ENCODE measurements at places on chromosomes 5 and 9.
A peak's percentile ranks its signal among the peaks of the same experiment; 100 is the strongest.

DNA sequence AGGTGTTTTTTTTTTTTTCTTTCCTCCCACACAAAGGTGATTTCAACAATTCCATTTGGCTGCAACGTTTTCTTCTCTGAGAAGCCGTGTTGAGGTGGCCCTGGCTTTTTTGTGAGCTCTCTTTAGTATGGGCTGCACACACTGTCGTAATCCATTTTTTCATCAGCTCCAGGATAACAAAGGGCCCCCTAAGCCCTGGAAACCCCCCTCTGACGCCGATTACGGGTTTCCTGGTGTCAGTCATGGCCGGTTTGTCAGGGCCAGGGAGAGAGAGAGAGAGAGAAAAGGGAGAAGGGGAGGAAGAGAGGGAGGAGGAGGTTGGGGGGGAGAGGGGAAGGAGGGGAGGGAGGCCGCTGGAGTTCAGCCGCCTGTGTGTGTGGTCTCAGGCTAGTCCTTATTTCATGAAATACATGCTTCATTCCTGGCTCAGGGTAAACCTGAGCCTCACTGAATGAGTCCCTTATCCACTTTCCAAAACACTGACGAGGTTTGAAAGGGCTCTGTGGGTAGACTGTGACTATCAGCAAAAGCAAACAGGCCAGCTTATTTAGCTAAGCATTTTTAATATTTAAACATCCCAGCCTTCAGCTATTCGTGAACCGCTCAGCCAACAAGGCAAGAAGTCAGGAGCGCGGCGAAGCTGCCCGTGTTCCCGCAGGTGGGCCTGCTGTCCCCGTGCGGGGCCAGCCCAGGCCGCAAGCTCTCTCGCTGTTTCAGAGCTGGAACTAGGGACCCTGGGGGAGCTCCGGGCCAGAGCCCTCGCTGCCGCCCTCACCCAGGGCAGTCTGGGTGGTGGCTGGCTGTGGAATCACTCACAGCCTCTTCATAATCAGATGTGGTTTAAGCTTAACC is 172.8 kb downstream of the ERCC6L2 start:
- peak; percentile 82 for DNase-seq

- no peak for DNase-seq
These were observed 1147.7 kb upstream of the WWC1 start for GRCh38 chr5:167143716-167144115.

DNA sequence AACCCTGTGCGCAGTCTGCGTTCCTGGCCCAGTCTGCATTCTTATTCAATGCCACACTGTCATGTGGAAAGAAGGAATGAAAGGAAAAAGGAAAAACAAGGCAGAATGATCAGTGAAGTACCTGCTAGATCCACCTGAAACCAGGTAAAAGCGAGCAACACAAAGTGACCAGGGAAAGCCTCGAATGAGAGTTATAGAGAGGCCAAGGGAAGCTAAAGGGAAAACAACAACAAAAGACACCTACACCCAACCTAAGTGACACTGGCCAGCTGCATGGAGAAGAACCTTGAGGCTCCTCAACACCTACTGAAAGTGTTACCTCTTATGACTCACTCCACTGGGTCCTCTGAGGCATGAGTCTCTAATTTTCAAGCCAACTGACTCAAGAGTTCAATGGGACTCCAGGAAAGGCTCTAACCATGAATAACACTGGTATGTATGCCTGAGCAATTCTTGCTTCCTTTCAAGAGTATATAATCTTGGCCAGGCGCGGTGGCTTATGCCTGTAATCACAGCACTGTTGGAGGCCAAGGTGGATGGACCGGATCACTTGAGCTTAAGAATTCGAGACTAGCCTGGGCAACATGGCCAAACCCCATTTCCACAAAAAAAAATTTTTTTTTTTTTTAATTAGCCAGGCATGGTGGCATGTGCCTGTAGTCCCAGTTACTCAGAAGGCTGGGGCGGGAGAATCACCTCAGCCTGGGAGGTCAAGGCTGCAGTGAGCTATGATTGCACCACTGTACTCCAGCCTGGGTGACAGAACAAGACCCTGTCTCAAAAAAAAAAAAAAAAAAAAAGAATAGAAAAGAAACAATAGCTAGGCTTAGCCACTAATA is 29.0 kb downstream of the MTMR12 start:
- DNase-seq, result no peak

DNA sequence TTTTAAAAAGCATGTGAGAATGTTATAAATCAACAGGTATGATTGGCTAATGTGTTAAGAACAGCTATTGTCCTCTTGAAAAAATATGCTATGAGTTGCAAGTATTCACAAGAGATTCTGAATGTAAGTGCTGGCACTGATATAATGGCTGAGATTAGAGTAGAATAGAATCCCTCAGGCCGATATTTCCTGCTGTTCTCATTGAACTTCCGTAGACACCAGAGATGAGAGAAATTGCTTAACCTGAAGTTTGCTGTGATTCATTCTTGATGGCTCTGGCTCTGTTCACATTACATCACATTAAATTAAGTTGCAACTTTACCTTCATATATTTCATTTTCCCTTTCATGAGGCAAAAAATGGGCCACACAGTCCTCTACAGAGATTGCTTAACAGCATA is 114.5 kb downstream of the BAAT start:
- DNase-seq, result no peak

GRCh38 chr5:149675610-149676201 is 54.4 kb upstream of the PPARGC1B start:
- DNase-seq, result no peak

GRCh38 chr5:148861088-148861487 is 34.7 kb downstream of the ADRB2 start:
- DNase-seq, result no peak

- no peak for DNase-seq
These were observed 76.8 kb downstream of the MVB12B start for GRCh38 chr9:126403397-126403796.

DNA sequence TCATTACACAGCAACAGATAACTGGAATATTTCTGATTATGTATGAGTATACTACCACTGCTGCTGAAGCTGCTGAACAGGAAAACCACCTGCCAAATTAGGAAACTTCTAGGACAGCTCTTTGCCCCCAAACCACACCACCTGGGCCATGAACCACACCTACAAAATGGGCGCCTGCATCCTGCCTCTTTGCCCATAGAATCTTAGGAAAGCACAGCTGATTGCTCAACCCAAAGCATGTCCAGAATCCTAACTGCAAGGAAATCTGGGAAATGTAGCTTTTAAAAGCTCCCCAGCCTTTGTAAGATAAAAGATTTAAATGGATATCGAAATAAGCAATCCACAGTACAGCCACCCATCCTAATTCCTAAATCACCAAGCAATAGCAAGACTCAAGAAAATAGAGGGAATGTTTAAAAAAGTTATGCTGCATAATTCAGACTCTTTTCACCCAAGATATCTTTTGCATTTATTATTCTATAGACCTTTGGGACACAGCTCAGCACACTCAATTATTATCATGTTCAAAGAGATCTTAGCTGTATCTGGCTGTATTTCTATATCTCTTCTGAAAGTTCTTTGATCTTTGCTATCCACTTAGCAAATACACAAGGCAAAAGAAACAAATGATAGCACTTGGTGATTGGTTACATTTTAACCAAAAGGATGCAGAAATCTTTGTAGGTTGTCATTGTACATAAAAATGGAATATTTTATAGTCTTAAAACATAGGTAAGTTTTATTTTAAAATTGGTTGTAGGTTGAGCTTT is 6.8 kb upstream of the C9orf152 start:
- no peak for DNase-seq
